Epithelial cell of proximal tubule (primary cell): ENCODE measurements at places on chromosomes 3 and 15.
A peak's percentile ranks its signal among the peaks of the same experiment; 100 is the strongest.

DNA sequence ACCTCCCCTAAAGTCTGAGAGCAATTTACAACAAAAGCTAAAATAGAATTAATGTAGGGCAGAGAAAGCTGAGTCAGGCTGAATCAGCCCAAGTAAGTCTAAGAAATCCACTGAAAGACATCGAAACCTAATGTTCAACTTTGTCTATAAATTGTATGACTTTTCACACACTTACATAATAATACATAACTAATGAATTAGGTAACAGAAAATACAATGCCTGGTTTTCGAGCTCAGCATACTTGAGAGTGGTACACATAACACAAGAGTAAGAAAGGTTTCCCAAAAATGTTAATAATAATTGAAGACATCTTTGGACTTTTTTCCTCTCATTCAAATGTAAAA lies 55.3 kb upstream of the VGLL4 start:
- DNase-seq = no peak

GRCh38 chr3:33883951-33884561 lies 85.6 kb downstream of the PDCD6IP start:
- no peak for DNase-seq

GRCh38 chr3:141429371-141430035 lies 57.3 kb upstream of the RASA2 start:
- no peak for DNase-seq

DNA sequence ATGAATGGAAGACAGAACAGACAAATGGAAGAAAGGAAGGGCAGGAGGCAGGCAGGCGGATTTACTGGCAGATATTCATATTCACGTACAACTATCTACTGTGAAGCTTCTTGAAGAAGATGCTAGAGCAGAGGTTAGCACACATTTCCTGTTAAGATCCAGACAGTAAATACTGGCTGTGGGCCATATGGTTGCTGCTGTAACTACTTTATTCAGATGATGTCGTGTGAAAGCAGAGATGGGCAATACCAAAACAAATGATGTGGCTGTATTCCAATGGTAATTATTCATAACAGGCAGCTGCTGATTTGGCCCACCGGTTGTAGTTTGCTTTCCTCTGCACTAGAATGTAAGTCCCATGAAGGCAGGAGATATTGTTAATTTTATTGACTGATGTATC lies 115.7 kb upstream of the PRTG start:
- DNase-seq = no peak

DNA sequence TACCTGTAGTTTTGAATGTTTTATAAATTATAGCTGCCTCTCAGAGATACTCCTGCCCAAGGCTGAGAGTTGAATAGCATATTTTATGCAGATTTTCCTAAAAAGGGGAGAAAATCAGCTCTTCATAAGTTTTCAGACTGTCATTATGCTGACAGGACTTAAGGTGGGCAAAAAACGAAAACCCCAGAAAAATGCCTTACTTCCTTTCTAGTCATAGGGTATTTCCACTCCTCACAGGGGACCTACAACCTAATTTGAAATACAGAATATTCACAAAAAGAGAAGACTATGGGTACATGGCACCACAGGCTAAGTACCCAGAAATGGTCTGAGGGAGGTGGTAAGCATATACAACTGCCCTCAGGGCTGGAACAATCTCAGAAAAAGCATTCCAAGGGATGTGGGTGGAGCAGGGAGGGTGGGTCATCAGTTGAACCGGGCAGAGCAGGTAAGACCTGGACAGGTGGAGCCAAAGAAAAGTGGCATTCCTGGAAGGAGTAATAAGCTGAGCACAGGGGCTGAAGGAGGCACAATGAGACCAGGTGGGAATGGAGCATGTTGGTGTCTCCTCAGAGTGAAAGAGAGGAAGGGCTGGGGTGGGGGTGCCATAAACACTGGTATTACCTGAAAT lies 10.6 kb upstream of the OXSR1 start:
- DNase-seq = no peak

- no peak for DNase-seq
Observed at GRCh38 chr3:123475786-123476185, 26.9 kb upstream of the ADCY5 start.

GRCh38 chr3:75115695-75116094 lies 501.2 kb upstream of the CNTN3 start:
- DNase-seq = no peak

GRCh38 chr15:59437142-59437816 lies 707 bp upstream of the FAM81A start:
- DNase-seq = no peak

GRCh38 chr15:92892201-92892555 lies 7.9 kb upstream of the CHD2 start:
- DNase-seq = no peak

DNA sequence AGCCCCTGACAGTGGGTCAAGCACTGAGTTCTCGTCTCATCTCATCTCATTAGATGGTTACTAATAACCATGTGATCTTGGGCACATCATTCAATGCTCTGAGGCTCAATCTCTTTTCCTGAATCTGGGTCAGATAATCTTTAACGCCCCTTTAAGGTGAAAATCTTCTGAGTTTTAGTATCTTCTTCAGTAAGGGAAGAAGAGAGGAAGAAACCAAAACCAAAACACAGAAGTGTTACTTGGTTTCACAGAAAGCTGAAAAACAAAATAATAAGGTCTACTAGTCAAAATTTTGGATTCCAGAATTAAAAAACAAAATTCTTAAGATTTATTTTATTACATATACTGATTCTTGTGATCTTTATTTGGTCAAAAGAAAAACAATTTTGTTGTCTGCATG lies 78.2 kb downstream of the CLASP2 start:
- DNase-seq = no peak

DNA sequence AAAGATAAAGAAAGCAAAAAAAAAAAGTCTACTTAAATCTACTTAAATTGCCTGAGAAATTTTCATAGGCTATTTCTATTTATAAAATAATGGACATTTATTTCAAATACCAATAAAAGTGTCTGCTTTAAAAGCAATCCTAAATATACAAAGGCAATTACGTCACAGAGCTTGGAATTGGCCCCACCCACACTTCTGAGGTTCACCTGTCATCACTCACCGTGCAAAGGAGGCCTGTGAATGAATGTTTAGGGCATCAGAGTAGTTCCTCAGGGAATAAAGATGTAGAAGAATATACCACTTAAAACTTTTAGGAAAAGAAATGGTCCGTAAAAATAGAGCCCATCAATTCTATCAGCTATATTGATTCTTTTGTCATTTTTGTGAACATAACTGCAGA lies 621.8 kb downstream of the ROBO1 start:
- DNase-seq = no peak

DNA sequence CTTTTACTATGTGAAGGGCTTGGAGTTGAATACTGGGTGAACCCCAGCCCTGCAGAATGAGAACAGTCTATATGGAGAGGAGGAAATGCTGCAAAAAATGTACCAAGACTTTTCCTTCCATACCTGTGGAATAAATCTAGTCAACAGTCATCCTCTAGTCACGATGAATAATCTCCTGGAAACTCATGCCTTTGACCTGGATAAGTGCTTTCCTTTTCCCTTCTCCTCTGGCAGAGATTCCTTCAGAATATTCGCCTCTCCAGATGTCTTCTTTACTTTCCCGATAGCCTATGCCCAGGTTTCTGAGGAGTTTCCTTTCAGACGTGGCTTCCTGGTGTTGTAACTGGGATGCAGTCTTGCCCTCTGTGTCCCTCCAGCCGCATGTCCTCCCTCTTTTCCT lies 28.1 kb downstream of the CCNL1 start:
- no peak for DNase-seq

DNA sequence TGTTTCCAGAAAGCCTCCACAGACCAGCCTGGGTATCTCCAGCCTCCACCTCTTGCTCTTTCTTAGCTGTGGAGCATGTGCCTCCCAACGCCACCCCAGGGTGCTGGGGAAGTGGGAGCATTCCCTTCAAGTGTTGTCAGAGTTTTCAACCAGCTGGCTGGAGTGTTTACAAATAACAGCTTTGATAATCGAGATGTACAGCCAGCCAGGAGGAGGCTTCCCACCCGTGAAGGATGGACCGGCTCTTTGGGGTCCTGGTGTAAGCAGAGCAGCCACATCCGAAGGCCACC lies 8.5 kb upstream of the OXTR start:
- DNase-seq = no peak

GRCh38 chr3:100614941-100615340 lies 5.5 kb downstream of the ADGRG7 start:
- DNase-seq = no peak

- DNase-seq = no peak
Observed at GRCh38 chr3:157132936-157133335, 27.0 kb downstream of the CCNL1 start.

- DNase-seq = peak; percentile 19
Observed at GRCh38 chr3:124217542-124217941, 225.6 kb upstream of the ROPN1 start.

DNA sequence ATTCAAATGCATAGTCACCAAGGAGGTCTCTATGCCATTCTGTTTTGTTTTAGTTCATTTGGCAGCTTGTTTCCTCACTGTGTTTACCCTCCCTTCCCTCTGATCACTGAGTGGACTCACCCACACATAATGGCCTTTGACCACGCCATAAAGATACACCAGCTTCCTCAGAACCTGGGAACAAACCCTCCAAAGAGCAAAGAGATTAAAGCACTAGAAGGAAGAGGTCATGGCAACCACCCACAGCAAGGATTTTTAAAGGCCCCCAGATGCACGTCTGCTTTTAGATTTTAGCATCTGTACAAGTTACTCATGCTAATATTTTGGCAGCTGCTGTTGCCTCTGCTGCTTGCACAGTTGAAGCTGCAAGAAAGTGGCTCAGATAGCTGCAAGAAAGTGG lies 47.9 kb upstream of the CADPS start:
- no peak for DNase-seq

- no peak for DNase-seq
Observed at GRCh38 chr3:115687721-115688120, 64.4 kb downstream of the GAP43 start.

DNA sequence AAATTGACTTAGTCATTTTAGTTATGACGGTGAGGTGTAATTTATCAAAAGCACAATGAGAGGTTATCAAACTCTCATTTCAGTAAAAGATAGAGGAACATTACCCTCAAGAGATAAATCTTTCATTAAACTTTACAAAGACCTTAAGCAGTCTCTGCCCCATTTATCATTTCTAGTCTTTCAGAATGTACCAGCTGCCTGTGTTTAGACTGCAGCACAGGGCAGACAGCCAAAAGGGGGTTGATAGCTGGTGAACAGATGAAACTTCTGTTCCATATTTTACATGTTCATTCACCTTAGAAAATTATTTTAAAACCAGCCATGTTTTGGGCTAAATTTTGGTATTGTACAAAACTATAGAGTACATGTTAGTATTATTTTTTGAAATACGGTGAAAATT lies 514.6 kb upstream of the CNTN3 start:
- no peak for DNase-seq

DNA sequence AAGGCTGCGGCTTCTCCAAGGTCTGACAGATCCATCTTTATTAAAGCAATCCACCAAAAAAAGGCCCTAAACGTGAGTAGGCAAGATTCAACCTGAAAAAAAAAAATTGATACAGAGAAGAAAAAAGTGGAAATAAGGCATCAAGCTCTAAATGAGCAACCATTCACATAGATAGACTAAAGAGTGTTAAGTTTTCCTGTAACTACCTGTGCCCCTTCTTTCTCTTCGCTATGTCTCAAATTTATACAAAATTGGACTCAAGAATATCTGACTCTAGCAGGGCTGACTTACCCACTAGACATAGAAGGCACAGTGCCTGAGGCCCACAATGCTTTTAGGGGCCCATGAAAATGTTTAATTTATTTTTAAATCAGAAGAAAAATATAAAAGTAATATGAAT lies at the start of gene MYH15:
Gene MYH15 (minus strand): TSS at position 101 of the 400 bp plus-strand sequence. CDS start 66 bp downstream, at position 35.
- DNase-seq = no peak

GRCh38 chr3:43426388-43426787 lies 140.0 kb downstream of the SNRK start:
- no peak for DNase-seq

DNA sequence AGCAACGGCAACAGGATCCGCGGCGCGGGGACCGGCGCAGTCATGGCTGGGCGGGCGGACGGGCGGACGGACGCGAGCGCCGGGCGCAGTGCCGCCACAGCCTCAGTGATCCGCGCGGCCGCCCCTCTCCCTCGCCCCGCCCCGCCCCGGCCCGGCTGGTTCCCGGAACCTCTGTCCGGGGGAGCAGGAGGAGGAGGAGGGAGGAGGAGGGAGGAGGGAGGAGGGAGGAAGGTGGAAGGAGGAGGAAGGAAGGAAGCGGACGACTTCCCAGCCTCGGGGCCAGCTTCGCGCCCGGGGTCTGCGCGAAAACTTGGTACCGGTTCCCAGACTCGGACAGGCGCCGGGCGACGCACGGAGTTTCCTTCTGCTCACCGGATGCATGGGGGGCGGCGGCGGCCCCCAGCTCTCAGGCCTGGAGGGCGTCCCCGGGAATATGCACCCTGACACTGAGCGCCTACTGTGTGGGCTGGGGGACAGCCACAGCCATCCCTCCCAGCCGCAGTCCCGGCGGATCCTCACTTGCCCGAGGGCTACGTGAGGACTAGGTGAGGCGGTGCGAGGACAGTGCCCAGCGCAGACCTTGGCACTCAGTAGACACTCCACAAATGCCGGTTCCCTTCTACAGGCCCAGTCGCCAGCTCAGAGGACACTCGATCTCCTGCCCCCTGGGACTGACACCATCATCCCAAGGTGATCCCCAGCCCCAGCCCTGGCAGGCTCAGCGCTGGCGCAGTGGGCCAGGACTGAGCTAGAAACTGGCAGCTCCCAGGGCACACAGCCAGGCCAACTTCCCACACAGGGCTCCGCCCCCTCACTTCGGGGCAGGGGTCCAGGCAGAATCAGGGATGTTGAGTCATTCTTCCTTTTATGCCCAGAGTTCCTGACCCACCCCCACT lies at the start of gene SHISA5:
Gene SHISA5 (minus strand): TSS at position 124 of the 896 bp plus-strand sequence. CDS start 80 bp downstream, at position 44.
- no peak for DNase-seq

- no peak for DNase-seq
Observed at GRCh38 chr15:79003301-79003700, 58.5 kb upstream of the CTSH start.

DNA sequence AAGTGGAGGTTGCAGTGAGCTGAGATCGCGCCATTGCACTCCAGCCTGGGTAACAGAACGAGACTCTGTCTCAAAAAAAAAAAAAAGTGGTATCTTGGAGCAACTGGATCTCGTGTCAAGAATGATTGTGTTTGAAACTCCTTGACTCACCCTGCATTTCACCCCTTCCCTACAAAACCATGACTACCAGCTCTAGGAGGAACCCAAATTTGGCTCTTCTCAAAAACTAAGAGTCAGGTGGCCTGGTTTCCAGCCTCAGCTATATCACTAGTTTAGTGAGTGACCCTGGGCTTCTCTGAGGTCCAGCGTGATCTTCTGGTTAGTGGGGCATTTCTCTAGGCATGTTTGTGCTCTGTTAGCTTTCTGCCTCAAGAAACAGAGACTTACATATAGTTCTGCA lies 222.1 kb downstream of the FAM43A start:
- no peak for DNase-seq

GRCh38 chr3:184229394-184230080 lies at the start of gene VWA5B2:
Gene VWA5B2, plus strand, starts transcription at chr3:184229585. Its CDS starts 944 bp downstream, at chr3:184230529.
- no peak for DNase-seq
